ENCODE measurements at places on chromosomes 5 and 9.

- DNase-seq = no peak
Measured at GRCh38 chr9:124297551-124297901, 39.8 kb downstream of the NEK6 start.

DNA sequence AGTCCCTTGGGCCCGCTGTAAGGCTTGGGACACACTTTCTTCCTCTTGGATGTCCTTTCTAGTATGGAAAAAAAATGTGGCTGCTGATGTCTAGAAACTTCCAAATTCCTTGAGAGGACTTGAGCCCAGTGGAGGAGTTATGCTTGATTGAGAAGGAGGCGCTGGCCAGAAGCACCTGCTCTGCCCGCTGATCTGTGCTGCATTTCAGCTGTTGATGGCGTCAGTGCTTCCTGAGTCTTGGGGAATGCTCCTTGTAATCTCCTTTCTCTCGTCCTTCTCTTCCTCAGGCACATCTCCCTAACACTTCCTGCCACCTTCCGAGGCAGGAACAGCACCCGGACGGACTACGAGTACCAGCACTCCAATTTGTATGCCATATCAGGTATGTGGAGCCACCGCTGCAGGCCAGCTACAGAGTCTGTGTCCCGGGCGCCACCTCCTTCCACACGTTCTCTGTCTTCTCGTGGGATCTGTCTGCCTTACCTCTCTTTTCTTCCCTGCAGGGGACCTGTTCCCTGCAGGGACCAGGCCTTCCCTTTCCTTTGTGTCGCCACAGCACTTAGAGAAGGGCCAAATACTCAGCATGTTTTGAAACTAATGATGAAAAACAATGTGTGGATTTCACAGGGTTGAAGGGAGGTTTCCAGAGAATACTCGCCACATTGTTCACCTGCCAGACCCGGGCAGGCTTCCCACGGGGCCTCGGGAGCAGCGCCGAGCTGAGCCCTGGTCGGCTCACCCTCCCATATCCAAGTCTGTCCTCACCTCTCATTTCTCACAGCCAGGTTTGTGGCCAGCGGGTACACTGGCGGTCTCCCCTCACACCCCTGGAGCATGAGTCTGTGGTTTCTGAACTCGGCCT, 95.2 kb downstream of the MVB12B start:
- no peak for DNase-seq

DNA sequence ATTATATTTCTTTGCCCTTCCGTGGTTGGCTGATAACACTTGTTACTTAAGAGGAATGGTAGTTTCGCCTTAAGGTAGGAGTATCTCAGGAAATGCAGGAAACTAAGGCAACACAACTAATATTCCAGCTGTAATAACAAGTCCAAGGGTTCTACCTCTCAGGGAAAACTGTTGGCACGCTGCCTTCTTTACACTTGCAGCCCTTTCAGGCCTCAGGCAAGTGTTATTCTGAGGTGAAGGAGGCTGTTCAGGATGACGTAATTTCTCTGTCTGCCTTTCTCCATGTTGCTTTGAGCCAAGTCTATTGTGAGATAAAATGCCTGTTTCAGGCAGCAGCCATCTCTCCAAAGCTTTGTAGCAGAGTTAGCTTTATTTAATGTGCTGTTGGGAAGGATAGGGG, 38.0 kb downstream of the VCAN start:
- DNase-seq = no peak

DNA sequence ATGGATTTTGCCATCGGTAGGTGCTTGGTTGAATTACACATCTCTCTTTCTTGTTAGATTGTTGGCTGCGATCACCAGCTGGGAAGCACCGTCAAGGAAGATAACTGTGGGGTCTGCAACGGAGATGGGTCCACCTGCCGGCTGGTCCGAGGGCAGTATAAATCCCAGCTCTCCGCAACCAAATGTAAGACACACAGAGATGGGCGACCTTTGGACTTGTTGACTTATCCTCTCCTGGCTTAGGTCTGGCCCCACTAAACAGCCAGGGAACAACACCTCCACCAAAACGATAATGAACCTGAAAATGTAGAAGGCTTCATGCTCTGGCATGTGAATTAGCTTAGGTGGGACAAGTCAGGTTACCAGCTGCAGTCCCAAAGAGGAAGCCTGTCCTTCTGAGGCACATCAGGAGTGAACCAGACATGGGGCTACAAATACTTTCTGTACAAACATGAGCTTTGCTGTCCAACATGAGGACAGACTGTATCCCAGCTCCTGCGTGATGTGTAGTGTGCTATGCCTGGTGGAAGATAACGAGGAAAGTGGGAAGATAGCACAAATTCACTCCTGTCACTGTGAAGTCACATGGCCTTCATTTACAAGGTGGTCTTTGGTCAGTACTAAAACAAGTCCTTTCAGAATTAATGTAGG, 148.4 kb downstream of the ADAMTSL1 start:
- no peak for DNase-seq

DNA sequence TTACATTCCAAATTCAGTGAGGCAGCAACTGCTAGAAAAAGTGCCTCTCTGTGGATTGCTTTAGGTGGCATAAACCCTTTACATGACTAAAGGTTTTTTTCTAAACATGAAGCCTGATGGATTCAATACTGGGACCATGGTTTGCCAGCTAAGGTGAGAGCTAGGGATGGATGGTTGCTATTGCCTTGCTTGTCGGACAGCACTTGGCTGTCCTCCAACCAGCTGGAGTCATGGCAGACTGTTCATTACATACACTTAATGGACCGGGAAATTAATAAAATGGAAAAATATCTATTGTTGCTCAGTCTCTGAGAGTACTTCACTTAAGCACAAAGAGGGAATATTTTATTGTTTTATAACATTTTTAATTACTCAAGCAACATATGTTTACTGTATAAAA, 116.9 kb upstream of the TRPC7 start:
- DNase-seq = no peak

DNA sequence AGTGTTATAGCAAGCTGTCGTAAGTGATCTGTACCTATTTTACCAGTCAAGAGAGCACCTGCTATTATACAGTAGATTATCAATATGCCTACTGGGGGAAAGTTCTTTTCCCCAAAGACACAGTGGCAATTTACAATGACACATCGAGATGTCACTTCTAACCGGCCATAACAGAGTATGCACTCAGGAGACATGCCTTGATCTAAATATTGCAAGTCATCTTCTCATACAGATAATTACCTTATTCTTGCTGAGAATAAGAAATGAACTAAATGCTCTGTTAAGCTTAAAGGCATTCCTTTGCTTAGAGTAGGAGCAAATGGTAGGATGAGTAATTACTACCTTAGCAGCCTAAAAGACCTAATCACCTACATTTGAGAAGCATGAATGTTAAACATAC, 71.6 kb downstream of the PKD2L2 start:
- no peak for DNase-seq

- DNase-seq = no peak
Measured at GRCh38 chr9:137752426-137752825, 125.2 kb upstream of the CACNA1B start.

DNA sequence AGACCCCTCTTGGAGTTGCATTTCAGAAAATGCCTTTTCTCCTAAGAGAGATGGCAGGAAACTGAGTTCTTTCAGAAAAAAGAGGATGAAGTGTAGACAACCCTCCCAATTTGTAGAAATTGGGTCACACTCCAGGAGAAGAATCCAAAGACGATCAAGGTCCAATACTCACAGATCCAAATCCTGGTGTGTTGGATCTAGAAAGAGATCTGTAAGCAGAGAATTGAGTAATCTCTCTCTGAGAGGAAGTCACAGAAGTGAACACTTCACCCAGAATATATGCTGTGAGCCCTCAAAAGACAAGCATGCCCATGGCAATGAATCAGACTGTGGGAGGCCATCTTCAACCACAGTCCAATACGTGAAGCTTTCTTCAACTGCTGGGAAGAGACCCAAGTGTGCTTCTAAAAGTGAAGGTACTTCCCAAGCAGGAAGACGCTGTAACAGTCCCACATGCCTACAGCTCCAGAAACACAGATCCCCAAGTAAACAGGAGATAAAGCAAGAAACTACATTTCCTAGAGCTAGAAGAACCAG, 182.7 kb downstream of the SMC2 start:
- no peak for DNase-seq

DNA sequence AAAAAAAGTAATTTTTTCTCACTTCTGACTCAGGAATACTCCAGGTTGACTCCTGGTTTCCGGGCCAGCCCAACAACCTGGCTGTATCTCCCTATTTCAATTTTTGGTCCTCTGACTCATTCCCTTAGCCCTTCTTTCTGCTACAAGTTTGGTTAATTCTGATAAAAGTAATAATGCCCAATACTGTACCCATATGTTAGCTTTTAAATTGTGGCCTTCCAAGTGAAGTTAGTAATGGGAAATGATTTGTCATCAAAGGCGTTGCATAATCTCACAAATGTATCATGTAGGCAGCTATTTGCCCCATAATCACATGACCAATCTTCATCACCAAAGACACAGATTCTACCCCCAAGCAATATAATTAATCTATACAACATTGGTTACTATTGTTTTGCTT, 31.1 kb upstream of the BNC2 start:
- DNase-seq = no peak

DNA sequence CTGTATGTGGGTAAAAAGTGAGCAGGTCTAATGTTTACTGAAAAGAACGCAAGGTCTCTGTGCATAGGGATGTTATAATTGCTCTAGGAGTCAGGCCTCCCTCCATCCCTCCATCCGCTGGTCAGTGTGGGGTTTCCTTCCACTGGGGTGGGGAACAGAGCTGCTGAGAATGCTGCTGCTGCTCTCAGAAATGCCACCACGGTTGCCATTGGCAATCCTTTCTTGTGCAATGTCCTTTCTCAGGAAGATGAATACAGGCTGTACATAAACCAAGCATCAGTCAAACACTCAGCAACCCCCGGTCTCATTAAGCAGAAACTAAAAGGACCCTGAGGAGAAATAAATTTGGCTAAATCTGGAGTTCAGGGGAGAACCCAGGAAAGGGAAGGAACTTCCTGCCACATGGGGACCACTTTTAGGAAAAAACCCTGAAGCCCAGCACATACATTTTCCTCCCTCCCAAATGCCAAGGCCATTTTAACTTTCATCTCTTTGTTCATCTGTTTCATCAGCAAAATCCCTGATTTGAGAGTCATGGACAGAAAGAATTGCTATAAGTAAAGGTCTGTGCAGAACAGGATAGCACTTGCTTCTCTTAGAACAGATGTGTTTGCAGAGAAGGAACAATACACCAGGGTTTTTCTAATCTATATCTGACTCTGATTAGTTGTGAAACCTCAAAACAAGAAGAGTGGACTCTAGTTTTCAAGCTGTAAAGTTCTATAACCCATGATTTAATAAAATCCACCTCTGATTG, 70.4 kb upstream of the SLC1A3 start:
- no peak for DNase-seq

DNA sequence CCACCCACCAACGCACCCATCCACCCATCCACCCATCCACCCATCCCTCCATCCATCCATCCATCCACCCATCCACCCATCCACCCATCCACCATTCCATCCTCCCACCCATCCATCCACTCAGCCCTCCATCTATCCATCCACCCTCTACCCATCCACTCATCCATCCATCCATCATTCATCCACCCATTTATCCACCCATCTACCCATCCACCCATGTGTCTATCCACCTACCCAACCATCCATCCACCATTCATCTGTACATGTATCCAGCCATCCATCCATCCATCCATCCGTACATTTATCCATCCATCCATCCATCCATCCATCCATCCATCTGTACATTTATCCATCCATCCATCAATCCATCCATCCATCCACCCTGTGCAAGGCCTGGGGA, 11.1 kb upstream of the VAV2 start:
- no peak for DNase-seq

- no peak for DNase-seq
Measured at GRCh38 chr9:2179567-2179966, 164.4 kb downstream of the SMARCA2 start.

GRCh38 chr5:56168066-56168478, 65.1 kb downstream of the ANKRD55 start:
- no peak for DNase-seq

- no peak for DNase-seq
Measured at GRCh38 chr9:83307066-83307724, 231.0 kb downstream of the FRMD3 start.

DNA sequence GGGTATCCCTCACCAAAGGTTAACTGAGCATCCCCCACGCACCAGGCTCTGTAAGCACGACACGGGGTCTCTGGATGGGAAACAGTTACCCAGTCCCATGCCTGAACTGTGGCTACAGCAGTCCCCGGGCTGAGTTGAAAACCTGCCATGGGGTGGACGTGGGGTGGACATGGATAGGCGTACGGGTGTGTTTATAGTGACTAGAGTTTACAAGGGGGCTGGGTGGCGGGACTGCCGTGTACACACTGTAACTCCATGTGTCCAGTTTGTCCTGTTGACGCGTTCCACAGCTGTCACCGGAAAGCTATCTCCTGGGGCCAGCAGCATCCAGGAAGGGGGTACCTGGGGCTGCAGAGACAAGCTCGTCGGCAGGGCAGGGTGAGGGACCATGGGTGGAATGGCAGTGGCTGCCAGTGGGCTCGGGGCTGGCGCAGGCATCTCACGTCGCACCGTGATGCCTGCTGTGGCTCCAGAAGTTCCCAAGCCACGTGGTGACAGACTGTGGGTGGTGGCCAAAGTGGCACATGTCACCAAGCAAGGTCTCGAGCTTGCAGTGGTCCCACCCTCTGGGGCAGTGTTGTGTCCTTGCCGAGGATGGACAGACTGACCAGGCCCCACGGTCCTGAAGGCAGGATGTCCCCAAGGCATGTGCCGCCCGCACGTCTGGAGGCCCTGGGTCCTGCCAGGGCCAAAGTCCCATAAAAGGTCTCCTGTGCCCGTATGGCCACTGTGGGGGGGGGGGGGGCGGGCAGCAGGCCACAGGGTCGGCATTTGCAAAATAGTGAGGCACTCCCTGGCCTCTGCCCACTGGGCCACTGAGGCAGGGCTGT, 29.3 kb upstream of the RNF130 start:
- no peak for DNase-seq

- no peak for DNase-seq
Measured at GRCh38 chr5:138282920-138283742, 8.7 kb upstream of the GFRA3 start.

DNA sequence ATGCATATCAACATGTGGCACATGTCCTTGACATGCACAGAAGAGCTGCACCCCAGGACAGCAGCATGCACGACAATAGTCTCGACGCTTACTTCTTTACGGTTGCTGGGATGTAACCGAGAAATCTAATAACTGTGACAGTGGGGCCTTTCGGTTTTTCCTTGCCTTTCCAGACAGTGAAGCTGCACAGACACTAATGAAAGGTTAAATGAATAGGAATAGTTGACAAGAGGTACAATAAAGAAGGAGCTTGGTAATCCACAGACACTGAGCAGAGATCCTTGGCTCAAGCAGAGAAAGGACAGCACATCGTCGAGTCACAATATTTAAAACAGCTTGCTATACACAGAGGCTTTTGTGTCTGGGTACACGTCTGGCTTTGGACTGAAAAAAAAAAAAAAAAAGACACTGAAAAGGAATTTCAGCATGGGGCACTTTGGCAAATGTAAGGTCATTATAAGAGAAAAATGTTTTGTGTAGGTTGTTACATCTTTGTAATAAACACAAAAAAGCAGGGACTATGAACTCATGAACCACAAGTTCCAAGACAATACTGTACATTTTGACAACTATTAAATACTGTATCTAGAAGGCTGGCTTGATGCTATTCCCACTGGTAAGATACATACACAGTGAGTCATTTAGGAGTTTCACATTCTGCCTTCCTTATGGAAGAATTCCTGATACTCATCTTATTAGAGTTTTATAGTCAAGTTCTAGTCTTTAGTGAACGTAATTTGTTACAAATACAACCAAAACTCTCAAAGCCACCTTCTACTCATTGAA, 5.6 kb downstream of the BNC2 start:
- no peak for DNase-seq

All from stimulated activated naive CD8-positive, alpha-beta T cell treated with anti-CD3 and anti-CD28 coated beads, Interleukin-15, Interleukin-2, amounts not matched to agents 100 U/mL and 50 U/mL, for 24 hours (primary cell).